CD4-positive, alpha-beta T cell treated with Interleukin-15 for 1 hour (primary cell): ENCODE measurements at places on chromosomes 1 and 21.
A peak's percentile ranks its signal among the peaks of the same experiment; 100 is the strongest.

DNA sequence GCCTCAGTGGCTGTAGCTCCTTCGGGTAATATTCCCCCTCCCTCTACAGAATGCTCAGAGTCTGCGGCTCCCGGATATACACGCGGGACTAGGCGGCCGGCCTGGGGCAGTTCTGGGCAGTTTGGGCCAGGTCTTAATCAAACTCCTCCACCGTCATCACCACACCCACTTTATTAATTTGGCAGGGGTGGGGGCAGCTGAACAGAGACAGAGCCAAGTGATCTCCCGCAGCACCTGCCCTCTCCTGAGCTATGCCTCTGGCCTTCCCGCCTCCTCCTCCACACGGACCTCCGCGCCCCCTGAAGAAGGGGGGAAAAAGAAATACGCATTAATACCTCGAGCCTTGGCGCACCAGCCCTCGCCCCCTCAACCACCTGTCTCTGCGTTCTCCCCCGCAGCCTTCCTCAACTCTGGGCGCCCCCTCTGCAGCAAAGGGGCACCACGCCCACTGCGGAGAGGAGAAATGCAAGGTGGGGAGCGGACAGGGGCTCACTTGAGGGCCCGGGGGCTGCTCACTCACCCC is 42.6 kb downstream of the CD34 start:
- DNase-seq = peak; percentile 30

DNA sequence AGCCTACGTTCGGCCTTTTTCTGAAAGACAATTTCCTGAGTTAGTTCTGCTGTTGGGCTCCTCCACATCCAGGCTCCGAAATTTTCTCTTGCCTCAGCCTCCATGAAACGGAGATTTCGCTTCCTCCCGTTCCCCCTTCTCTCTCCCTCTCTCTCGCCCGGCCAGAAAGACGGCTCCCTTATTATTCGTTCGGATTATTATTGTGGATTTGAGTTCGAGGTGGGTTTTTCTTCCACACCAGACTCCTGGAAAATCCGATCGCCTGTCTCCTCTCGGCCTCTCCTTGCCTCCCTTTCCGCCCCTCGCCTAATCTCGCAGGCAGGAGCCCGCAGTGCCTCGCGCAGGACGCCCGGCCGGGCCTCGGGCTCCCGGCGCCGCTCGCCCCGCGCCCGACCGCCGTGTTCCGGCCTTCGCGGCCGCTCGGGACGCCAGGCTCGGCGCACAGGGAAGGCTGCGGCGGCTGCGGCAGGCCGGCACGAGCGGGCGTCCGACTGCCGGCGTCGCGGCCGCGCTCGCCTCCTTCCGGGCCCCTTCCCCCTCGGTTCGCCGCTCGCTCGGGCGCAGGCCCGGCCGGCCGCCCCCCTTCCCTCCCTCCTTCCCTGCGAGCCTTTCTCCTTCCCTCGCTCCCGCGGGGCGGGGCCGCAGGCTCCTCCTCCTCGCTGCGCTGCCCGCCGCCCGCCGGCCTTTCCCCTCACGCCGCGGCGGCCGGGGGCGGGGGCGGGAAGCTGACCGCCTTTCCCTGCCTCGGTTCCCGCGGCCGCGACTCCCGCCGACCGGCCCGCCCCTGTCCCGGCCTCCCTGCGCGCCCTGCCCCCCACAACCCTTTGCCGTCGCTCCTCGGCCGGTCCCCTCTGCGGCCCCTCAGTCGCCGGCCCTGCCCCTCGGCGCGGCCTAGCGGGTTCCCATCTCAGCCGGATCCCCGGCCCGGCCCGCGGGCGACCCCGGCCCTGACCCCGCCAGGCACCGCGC is at the start of gene ARHGEF11:
Gene ARHGEF11 (minus strand): TSS at position 493 of the 969 bp plus-strand sequence. CDS start 1,412 bp downstream, outside the sequence.
- peak; percentile 32 for DNase-seq

DNA sequence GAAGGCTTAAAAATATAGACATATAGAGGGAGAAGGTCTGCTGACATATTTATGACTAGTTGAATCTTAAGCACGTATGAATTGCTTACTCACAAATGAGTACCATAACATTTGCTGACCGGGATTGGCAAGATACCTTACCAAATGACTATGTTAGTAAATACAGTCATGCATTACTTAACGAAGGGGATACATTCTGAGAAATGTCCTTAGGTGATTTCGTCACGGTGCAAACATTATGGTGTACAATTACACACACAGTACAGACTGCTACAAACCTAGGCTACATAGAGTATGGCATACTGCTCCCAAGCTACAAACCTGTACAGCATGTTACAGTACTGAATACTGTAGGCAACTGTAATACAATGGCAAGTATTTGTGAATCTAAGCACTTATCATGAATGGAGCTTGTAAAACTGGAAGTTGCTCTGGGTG is 19.4 kb upstream of the UBE2U start:
- no peak for DNase-seq

GRCh38 chr1:212512816-212513559 is 80.3 kb downstream of the NENF start:
- DNase-seq = no peak

- no peak for DNase-seq
Observed at GRCh38 chr1:76343356-76343755, 268.8 kb downstream of the ST6GALNAC3 start.

DNA sequence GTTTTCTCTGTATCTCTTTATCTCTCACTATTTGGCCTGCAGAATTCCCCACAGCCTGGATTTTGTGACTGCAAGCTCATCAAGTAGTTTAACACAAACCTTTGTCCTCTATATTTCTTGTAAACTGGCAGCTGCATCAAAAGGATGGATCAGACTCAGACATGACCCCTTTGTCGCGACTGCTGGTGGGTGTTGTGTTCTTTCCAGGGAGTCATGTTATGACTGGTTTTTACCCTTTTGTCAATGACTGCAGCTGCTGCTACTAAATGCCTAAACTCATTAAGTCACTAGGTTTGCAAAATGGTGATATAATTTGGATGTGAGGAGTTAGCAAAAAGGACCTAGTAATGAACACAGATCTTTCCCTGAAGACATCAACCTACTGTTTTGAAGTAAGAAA is 10.2 kb upstream of the TOMM20 start:
- no peak for DNase-seq

GRCh38 chr1:19010995-19011844 is 54.7 kb upstream of the IFFO2 start:
- DNase-seq = peak; percentile 46

DNA sequence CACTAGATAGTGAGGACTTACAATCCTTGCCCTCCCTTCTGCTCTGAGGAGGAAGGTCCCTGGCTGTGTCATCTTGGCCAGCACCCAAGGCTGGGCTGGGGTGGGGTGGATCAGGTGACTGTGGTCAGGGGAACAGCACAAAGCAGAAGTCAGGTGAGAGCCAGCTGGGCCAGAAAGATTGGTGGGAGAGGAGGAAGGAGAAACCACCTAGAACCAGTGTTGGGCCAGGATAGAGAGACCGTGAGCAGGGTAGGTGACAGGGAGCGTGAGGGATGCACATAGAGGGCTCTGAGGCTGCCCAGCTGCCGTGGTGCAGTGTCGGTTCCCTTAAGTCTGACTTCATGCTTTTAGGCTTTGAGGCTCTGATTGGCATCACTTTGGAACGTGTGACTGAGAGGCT is 22.7 kb downstream of the NCF2 start:
- peak; percentile 49 for DNase-seq

GRCh38 chr21:21439761-21440160 is 441.6 kb downstream of the NCAM2 start:
- DNase-seq = no peak
